Stomach (tissue), 19 donors: ENCODE measurements at places on chromosomes 2 and 18. TPM values are rescaled to one million over a fixed set of nuclear protein-coding genes. Genes with fewer than 3 reads are reported as not detected.

DNA sequence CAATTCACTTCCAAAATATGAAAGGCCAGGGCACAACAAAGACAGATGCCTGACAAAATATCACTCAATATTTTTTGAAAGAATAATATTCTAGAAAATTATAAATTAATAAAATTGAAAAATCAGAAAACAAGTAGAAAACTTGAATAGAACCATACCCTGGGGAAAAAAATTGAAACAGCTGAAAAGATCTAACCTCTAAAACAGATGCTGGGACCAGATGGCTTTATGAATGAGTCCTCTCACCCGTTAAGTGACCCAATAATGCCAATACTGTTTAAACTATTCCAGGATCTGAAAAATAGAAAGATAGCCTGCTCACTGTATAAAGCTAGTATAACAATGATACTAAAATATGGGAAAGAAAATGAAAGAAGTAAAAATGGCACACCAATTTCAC lies 322.3 kb upstream of the VWC2L start:
- DNase-seq, result no peak

GRCh38 chr2:10427618-10427949 lies 20.5 kb downstream of the ODC1 start:
- DNase-seq, result no peak

- DNase-seq, result no peak
These were observed 38.4 kb downstream of the ADAM17 start for GRCh38 chr2:9517118-9517782.

- no peak for DNase-seq
These were observed 27.4 kb upstream of the EIF2AK3 start for GRCh38 chr2:88654714-88655113.

GRCh38 chr18:78396756-78397155 lies 582.9 kb upstream of the SALL3 start:
- no peak for DNase-seq

- peak; percentile 8 for DNase-seq
These were observed 19.8 kb downstream of the TSHZ1 start for GRCh38 chr18:75230163-75231052.

- no peak for DNase-seq
These were observed 453.2 kb downstream of the PTPRM start for GRCh38 chr18:8020132-8020846.

DNA sequence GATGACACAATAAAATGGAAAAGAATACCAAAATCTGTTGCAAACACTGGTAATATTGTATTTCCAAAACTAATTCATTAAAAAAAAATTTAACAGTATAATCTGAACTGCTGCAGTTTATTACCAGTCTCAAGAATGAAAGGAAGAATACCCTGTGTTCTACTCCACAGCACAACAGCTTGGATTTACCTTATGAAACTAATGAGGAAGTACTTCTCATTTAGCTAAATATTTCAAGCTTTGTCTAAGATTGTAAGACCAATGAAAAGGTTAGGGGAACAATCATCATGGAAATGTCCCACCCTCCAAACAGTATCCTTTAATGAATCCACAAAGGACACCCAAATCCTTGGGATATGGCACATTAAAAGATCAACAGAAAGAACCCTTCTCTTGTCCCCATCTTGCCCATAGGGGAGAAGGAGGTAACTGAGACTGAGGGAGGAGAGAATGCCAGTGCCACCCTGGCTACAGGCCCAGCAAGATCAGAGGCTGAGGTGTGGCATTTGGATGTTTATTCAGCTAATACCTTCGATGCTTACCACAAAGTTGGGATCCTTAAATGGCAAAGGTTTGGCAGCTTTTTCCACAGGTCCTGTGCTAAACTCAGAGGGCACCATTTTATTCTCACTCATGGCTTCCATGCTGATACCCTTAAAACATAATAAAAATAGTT lies 17.7 kb downstream of the INO80C start:
- peak; percentile 47 for DNase-seq

The HAAO gene
- total RNA-seq, result not detected

The FER1L5 gene
- not detected for total RNA-seq

The NT5C1B gene
- not detected for total RNA-seq

The NCKAP5 gene
- 0.58 TPM for total RNA-seq
